ENCODE measurements at places on chromosomes 3 and 15. TPM values are rescaled to one million over a fixed set of nuclear protein-coding genes. Genes with fewer than 3 reads are reported as not detected.

CTXN2 gene
- total RNA-seq = not detected

EFHB gene
- 0.94 TPM for total RNA-seq

ALPK3 gene
- 0.09 TPM for total RNA-seq

GABRA5 gene
- 114 TPM for total RNA-seq

RLBP1 gene
- total RNA-seq = not detected

CA12 gene
- total RNA-seq = 211 TPM

SEC62 gene
- 78.0 TPM for total RNA-seq

CACNA2D2 gene
- 0.42 TPM for total RNA-seq

ETFA gene
- 252 TPM for total RNA-seq

MESP2 gene
- total RNA-seq = 0.30 TPM

Data from A549 treated with GW870086 at 1 μM for 4 hours (cell line).